Activated CD8-positive, alpha-beta memory T cell treated with anti-CD3 and anti-CD28 coated beads for 4 hours (primary cell): ENCODE measurements at places on chromosomes 13 and 19.

GRCh38 chr19:47188507-47189033, 42.4 kb downstream of the BBC3 start:
- DNase-seq = no peak

DNA sequence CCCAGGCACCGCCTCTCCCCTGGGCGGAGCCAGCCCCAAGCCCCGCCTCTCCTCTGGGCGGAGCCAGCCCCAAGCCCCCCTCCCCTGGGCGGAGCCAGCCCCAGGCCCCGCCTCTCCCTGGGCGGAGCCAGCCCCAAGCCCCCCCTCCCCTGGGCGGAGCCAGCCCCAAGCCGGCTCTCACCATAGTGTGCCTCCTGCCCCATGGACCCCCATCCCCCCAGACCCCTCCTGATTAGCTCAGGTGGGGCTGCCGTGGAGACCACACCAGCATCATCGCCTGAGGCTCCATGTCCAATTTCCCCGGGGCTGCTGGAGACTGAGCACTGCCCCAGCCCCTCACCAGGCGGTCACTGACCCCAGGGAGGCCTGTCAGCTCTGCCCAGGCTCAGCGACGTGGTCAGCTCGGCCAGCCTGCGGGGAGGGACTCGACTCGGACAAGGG, 4.2 kb upstream of the MADCAM1 start:
- no peak for DNase-seq

DNA sequence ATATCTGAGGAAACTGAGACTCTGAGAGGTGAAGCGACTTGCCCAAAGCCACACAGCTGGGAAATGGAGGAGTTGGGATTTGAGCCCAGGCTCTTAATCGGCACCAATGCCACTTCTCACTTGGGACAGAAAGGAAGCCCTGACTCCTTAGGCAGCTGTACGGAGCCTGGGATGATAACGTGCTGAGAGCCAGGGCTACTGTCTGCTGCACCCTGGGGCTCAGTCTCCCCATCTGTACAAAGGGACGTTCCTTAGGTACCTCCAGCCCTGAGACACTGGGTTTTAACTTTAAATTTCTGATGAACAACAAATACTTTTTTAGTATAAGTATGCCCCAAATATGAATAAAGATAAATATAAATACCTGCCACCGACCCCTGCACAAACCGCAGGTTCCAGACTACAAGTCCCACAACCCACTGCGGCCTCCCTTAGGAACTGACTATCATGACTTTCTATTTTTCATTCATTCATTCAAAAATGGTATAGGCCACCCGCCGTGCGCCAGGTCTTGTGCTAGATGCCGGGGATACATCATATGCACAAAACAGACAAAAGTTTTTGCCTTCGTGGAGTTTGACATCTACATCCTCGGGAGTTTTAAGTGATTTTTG, 776 bp upstream of the NCLN start:
- peak; percentile 43 for DNase-seq

DNA sequence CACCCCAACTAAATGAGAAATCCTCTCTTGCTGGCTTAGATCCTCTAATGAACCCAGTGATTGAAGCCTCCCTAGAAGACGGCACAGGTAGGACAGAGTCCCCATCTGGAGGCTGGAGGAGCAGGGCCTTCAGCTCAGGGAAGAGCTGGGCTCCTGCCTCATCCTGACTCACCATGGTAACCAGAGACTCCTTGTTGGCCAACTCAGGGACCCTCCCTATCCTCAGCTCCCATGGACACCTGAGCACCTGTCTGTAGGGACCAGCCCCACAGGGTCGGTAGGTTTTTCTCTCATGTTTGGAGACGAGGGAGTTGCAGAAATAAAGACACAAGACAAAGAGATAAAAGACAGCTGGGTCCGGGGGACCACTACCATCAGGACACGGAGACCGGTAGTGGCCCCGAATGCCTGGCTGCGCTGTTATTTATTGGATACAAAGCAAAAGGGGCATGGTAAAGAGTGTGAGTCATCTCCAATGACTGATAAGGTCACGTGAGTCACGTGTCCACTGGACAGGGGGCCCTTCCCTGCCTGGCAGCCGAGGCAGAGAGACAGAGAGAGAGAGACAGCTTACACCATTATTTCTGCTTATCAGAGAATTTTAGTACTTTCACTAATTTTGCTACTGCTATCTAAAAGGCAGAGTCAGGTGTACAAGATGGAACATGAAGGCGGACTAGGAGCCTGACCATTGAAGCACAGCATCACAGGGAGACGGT, 26.6 kb downstream of the SIGLEC7 start:
- DNase-seq = no peak

GRCh38 chr13:74706801-74707200, 572.6 kb upstream of the KLF12 start:
- no peak for DNase-seq

DNA sequence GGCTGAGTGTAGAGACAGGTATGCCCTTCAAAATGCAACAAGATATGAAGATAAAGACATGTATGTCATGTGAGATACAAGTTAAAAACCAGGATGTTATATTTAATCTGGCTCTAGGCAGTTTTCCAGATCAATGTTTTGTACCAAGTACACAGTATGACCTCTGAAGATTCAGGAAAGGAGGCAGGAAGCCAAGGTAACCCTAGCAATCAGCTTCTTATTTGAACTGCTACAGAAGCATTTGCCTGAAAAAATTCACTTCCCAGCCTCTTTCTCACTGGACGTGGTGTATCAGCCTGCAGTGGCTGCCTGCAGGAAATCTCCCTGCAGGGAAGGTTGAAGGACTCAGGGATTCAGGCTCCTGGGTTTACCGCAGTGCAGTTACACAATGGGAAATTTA, 24.1 kb downstream of the OLFM4 start:
- DNase-seq = no peak

DNA sequence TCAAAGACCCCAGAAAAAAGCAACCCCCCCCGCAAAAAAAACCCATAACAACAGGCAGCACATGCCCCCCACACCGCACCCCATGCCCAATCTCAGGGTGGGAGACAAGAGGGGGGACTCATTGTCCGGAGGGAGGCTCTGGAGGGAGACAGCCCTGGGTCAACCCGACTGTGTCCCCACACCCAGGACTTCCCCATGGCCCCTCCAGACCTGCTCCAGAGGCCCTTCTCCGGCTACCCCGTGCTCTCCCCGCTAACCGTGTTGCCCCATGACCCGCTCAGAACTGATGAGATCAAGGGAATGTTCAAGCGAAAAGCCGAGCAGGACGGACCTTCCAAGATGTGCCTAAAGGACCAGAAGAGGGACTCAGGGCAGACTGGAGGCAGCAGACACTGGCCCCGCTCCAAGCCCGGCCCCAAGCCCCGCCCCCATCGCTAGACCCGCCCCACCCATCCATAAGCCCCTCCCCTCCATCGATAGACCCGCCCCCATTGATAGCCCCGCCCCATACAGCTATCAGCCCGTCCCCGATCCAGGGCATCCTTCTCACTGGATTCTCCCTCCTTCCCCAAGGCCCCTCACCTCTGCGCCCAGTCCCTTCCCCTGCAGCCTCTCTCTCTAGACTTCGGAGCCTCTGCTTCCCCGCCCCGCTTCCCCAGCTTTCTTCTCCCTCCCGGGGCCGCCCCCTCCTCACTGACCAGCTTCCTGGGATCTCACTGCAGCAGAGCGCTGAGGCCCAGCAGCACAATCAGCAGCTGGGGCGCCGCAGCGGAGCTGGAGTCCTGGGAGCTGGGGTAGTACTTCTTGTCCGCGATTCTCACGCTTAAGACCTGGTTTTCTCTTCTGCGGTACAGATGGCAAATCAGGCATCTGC, 2.2 kb downstream of the BST2 start:
- no peak for DNase-seq

- no peak for DNase-seq
Observed at GRCh38 chr13:29418026-29418425, 177.5 kb downstream of the SLC7A1 start.

GRCh38 chr13:65508745-65509144, 1721.4 kb downstream of the PCDH9 start:
- DNase-seq = no peak

DNA sequence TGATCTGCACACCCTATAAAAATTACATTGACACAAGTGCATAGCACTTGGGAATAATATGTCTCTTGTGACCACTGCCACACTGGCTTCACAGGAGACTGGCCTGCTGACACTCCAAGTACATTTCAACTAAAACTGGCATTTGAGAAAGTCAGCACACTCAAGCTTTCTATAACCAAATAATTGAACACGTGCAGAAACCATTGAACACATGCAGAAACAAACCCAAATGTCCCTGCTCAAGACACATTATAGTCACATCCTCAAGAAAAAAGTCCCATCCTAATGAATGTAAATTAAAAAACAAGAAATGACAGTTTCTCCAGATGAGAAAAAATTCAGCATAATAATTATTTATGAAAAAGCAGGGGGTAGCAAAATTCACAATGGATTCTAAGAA, 1859.1 kb upstream of the PCDH20 start:
- no peak for DNase-seq

DNA sequence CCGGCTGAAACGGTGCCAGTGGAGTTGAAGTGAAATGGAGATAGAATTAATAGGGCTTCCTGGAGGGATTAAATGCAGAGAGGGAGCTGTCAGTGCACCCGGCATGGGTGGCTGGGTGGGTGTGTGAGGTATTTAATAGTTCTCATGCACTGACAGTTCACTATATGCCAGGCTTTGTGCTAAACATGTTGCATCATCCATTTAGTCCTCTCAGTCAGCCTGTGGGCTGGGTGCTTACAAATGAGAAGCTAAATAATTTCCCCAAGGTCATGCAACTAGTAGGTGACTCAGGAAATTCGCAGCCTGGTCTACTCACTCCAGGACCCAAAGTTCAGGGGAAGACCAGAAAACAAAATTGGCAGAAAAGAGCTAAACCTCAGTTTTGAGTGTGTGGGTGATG, 63.5 kb upstream of the SPATA13 start:
- DNase-seq = no peak

DNA sequence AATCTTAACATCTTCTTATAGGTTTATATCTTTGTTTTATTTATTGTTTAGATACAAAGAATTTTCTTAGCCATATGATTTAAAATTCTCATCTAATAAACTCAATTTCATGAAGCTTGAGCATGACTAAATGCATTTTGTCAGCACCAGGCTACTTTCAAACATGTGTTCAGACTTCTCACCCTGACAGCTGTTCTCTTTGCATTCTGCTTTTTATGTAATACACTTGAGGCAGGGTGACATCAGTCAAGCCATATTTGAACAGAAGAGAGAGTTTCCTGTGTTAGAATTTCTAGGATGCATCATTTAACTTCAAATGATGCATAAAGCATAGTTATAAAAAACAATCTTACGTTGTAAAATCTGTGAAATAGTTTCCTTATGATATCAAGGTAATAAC, 1295.1 kb upstream of the PCDH20 start:
- no peak for DNase-seq

DNA sequence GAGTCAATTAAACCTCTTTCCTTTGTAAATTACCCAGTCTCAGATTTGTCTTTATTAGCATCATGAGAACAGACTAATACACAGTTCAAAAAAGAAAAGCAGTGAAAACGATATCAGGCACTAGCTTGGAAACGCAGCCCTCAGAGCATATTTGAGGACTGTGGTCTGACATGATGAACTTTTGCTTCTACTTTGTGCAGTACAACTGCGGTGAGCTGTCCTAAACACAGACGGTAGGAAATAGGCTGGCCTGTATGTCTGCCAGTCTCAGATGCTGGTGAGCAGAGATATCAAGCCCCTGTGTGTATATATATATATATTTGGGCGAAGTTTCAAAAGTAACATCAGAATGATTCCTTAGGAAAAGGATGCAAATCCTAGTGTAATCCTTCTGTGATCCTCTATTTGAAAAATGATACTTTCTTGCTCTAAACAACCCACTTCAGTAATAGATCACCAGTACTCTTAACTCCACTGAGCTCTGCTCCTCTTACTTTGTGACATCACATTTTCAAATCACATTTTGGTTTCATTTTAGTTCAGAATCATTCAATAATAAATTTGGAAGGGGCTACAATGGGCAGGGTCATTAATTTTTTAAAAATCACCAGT, 74.4 kb downstream of the TNFRSF19 start:
- DNase-seq = no peak

DNA sequence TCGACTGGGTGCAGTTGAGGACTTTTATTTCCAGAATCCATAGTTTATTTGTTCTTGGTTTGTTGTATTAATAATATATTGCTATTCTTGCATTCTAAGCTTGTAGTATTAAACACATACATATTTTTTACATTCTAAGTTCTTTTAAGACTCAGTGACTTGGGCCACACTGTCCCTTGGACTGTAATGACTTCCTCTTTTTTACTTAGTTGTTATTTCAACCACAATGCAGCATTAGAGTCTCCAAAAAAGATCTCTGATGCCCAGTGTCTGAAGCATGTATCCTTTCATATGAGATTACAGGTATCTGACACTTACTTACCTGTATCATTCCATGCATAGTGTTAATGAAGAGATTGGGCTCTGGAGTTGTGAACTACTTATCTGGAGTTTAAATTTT, 864.9 kb upstream of the PCDH20 start:
- DNase-seq = no peak

DNA sequence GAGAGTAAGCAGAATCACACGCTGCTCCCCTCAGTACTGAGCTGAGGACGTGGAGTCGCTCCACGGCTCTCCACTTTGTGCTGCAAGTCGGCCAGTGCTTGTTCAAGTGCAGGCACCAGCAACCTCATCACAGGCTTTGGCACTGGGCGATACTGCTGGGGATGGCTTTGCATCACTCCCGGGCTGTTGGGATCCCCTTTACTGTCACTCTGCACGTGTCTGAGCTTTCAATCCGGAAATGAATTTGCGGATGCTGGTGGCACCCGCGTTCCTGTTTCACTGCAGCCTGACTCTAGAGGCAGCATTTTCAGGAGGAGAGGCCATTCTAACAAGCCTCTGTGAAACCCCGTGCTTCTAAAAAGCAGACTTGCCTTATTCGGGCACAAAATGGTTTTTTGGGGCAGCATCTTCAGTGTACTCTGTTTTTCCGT, 19.1 kb downstream of the SMARCA4 start:
- DNase-seq = no peak

GRCh38 chr13:28347456-28348371, 147.2 kb downstream of the FLT1 start:
- DNase-seq = no peak

DNA sequence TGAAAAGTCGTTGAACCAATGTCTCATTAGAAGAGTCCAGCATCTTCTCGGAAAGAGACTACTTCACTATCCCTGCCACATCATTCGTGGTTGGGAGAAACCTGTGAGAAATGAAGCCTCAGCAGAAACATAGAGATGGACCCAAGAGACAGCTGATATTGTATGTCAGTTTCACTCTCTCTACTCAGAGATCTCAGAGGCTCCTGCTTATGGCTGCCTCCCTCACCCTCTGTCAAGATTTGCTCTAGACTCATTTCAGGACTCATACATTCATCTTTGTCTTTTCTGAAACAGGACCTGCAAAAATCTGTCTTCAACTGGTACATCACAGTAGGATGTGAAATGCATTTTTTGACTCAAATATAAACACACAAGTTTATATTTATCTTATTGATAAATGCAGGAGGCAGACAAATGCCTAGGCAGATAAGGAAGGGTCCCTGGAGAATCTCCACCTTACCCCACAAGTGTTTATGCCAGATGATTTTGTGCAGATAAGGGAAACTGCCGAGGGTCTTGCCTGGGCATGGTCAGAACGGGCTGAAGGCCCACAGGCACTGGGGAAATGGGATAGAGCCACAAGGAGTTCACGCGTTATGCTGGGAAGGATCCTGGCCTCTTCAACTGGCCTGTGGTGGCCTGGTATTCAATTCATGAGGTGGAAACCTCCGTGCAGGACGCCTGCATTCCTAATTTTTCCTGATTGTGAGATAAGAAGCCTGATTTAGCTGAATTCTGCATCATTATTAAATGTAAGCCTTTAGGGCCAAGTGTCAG, 1834.0 kb upstream of the PCDH20 start:
- DNase-seq = no peak

- no peak for DNase-seq
Observed at GRCh38 chr13:95221971-95222732, 79.1 kb downstream of the ABCC4 start.
